ENCODE measurements at places on chromosomes 11 and 22. TPM values are rescaled to one million over a fixed set of nuclear protein-coding genes. Genes with fewer than 3 reads are reported as not detected.

MAP6 gene
- total RNA-seq, result 0.57 TPM

RIBC2 gene
- not detected for total RNA-seq

GALR3 gene
- total RNA-seq, result not detected

LUZP2 gene
- total RNA-seq, result not detected

SLC22A8 gene
- not detected for total RNA-seq

C1QTNF5 gene
- not detected for total RNA-seq

OR51I1 gene
- not detected for total RNA-seq

All from B cell (primary cell).